ENCODE measurements at places on chromosomes 7 and 10.

- no peak for DNase-seq
These were observed 496.2 kb downstream of the DNAJB6 start for GRCh38 chr7:157832866-157833607.

GRCh38 chr10:53990799-53991238, 810.2 kb downstream of the PCDH15 start:
- DNase-seq, result no peak

DNA sequence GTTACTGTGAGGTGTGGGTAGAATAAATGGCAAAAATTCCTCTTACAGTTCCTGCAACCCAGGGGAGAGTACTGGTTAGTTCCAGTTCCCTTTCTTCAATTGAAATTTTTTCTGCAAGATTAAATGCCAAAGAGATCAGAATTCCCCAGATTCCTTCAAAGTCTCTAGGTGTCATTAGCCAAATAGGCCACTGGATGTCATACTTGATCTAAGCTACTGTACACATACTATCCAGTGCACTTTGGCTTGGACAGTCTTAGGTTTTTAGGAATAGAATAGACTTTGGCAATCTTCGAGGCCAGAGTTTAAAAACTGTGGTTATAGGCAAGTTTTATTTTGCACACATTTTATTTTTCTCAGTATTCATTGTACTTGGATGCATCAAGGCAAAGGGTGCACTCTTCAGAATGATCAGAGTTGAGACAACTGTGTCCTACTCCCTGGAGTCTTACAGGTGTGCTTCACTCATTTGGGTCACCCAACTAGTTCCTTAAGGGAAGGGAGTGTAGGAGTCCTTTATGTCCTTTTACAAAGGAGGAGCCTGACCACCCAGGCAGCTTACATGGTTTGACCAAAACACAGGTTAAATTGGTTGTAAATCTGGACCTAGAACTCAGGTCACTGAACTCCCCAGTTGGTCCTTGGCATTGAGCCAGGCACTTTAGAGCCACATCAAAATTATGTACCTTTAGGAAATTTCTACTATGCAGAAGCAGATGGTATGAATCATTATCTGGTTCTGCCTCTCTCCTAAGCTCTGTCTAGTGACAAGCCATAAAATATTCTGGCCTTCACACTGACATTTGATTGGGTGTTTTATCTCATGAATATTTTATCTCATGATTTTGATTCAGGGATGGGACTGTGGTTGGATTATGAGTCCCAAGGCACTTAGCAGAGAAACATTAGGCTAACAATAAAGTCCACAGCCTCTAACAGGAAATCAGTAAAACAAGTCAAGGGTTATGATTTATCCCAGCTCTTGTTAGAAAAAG, 49.5 kb downstream of the ASAH2B start:
- DNase-seq, result no peak

DNA sequence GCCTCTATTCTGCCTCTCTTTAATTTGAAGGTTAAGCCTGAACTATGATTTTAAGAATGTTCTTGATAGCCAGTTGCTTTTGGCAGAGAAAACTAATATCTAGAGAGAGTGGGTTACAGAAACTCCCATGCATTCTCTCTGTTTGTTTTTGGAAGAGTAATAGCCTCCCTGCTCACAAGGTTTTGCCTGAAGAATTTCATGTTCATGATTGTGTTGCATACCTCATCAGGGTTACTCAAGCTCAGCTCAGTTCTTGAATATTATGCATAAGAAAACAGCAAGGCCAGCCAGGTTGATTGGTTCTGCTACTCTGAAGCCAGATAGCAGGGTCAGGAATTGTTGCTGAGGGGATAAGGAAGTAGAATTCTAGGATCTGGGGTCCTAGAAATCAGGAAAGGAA, 137.4 kb downstream of the MDFIC start:
- DNase-seq, result no peak

GRCh38 chr10:71447676-71448075, 51.0 kb downstream of the CDH23 start:
- no peak for DNase-seq

DNA sequence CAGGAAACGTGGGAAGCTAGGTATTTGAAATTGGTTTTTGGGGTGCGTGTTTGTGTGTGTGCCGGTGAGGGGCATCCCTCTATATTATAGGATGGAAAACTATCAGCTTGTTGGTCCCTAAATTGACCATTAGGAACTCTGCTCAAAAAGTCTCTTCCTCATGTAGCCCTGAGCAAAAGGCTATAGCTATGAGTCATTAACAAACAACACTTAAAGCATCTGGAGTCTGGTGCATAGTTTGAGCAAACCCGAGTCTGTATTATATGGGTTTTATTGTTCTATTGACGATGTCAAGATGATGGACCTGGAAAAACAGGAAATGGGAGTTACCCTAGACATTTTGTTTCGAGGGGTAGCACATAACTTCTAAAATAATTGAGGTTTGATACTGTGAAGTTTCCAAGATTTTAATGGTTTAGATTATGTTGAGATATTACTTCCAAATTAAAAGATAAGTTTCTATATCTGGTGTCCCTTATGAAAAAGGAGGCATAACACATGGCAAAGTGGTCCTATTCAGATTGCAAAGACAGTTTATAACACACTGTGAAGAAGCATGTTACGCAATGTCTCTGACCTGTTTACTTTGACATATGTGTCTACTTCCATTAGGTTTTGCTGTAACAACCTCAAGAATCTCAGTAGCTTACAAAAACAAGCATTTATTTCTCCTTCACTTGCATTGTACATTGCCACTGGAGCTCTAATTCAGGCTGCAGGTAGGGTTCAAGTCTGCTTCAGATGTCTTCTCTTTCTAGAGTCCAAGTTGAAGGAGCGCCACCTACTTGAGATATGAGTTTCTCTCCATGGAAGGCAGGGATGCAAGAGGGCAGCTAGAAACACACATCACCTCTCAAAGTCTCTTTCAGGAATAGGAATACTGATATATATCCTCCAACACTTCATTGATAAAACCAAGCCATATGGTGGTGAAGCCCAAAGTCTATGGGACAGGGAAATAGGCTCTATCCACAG, 357.7 kb downstream of the PHF14 start:
- DNase-seq, result no peak

DNA sequence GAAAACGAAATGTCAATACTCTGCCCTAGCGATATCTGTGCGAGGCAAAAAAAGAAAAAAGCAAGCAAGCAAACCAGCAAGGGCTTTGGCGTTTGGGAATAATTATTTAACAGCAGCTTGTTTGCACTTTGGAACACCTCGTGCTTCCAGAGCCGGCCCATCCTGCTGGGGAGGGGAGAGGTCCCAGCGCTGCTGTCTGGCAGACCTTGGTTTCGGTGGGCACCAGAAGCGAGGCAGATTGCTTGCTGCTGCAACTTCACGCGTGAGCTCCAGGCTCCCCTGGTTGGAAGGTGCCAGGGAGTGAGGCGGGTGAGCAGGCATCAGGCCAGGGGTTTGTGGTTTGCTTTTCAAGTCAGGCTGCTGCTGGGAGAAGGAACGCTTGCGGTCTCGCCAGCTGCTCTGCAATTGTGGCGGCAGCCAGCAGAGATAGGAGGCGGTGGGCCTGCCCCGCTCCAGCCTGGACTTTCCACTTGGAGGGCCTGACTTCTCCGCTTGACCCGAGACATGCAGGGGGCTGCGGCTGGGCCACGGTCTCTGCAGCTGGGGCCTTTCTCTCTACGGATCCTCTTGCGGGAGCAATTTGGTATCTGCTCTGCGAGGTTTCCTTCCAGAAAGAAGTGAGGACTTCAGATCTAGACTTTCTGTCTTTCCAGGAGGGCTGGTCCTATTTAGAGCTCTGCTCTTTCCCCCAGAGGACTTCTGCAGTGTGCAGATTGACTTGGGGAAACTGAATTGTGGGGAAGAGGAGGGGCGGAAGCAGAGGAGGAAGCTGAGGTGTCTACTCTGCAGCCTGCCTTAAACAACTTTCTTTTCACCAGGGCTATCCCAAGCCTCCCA, 131.4 kb downstream of the PRPF18 start:
- DNase-seq, result no peak

DNA sequence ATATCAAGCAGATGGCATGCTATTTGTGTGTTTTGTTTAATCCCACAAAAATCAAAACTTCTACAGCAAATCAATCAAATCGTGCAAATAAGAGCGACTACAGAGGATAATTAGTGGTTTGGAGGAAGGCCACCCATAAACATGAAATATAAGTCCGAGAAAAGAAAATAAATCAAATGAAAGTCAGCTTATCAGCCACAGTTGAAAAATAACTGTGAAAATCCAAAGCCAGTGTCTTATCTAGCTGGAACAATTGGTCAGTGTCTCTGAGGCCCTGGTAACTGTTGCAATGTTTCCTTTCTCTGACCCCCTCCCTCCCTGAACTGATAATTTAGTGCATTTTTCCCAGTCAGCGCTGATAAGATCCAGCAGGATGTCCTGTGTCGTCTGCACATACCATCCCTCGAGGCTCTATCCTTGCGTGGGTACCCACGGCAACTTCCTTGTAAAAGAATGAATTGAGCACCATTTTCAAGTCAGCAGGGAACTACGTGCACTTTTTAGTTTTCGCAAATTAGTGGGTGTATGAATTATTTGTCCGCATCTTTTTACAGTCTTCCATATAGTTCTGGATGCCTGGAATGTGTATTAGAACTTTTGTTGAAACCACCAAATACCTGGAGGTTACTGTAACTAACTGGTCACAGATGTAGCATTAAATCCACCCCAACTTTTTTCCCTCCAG, 10.8 kb upstream of the JCAD start:
- no peak for DNase-seq

DNA sequence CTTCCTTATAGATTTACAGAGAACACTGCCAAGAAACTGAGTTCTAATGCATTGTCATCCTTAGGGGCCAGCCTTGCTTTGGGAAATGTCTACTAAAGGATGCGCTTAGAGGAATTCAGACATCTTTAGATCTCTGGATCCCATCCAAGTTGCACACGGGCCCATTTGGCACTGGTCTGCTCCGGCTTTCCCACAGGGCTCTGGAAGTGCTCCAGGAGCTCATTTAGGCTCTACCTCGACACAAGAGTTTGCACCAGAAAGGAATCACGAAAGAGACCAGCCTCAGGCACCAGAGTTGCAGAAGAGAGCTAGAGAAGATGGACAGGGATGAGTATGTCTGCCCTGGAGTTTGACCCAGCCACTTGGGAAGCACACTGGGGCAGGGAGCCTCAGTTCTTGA, 150.1 kb upstream of the TMEM72 start:
- DNase-seq, result no peak

GRCh38 chr7:14988941-14989340, 86.4 kb upstream of the DGKB start:
- no peak for DNase-seq

DNA sequence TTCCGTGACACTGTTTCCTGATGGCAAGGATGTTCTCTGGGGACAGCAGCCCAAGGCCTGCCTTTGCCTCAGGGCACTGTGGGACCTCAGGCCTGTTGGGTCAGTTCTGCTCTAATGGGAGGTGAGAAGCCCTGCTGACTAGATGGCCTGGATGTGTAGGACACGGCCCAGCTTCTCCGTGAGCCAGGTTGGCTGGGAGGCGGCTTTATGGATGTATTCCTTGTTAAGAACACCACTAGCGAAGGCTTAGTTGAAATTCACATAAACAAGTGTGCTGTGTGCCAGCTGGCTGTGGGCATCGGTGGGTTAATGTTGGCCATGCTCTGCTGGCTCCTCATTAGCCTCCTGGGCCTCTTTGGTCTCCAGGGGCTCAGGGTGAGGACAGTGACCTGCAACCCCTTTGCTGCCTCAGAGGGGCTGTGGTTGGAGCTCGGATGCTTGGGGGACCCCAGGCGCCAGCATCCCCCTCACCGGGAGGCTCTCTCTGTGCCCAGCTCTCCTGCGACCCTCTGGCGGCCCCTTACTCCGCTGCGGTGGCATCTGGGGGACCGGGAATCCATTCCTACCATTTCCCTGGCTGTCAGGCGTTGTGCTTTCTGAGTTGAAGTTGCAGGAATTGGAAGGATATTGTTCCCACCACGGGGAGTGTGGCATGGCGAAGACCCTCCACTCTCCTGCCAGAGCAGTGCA, 22.8 kb upstream of the DPYSL4 start:
- DNase-seq, result no peak

GRCh38 chr7:73341877-73342276, 13.9 kb downstream of the FKBP6 start:
- no peak for DNase-seq

- no peak for DNase-seq
These were observed 30.0 kb upstream of the CFAP46 start for GRCh38 chr10:132972149-132972985.

- DNase-seq, result no peak
These were observed 138.7 kb downstream of the NRP1 start for GRCh38 chr10:33195608-33196376.

GRCh38 chr7:44905002-44905635, 19.8 kb upstream of the PURB start:
- no peak for DNase-seq

DNA sequence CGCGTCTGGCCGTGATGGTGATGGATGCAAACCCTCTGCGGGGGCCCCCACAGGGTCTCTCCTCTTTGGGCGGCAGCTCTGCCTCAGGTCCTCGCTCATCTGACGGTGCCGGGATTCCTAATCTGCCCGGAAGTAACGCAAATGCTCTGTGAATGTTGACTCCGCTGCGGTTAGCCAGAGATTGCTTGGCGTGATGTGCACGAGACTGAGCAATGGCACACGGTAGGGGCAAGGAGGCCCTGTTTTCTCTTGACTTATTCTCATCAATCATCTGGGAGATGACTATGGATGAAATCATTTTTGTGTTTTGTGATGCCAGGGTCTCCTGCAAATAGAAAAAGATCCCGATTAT, 116.5 kb upstream of the ADAM12 start:
- DNase-seq, result no peak

DNA sequence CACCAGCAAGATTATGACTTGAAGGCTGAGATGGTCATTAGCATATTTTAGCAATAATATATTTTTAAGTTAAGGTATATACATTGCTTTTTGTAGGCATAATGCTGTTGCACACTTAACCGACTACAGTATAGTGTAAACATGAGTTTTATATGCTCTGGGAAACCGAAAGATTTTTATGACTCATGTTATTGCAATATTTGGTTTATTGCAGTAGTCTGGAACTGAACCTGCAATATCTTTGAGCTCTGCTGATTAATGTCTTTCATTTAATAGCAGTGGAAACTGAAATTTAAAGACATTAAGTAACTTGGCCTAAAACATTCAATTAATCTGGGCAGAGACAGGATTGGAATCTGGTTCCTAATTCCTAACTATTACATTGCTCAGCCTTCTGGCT, 266.7 kb upstream of the PLXDC2 start:
- DNase-seq, result no peak

DNA sequence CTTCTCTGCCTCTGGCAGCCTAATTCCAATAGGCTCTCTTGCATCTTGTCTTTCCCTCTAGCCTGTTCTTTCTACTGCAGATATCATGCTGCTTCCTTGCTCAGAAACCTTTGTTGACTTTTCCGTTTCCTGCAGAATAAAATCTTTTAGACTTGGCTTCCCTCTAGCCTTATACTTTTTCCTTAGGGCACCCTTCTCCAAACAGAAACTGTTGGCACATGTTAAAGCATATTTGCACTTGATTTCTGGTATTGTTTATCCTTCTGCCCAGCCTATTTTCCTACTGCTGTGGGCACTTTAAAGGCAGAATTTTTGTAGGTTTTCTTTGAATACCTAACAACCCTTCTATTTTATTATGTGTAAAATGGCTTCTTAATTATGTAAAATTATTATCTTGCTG, 4.6 kb downstream of the GNAI1 start:
- DNase-seq, result no peak
